Activated CD8-positive, alpha-beta T cell treated with anti-CD3 and anti-CD28 coated beads, Interleukin-2, amount 10 ng/mL, durations not matched to agents 7 days and 5 days (primary cell): ENCODE measurements at places on chromosomes 11 and 22.

DNA sequence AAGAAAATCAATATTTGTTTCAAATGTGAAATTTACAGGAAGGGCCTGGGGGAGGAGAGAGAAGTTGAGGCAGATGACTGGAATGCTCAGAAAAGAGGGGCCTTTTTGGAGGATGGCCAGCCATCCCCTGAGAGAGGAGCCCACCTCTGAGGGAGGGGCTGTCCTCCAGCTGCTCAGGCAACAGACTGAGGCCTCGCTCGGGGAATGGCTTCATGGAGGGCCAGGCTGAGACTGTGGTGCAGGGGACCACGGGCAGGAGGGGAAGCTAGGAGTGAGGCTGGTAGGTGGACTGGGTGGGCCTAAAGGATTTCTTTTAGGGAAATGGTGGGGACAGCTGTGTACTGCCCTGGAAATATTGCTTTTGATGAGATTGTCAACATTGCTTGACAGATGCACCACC, 73.5 kb upstream of the CADM1 start:
- no peaks in the 10 kb centered on the region for H3K4me1 ChIP-seq
- DNase-seq = no peak
- no peaks in the 10 kb centered on the region for H3K27me3 ChIP-seq
- no peaks in the 10 kb centered on the region for H3K36me3 ChIP-seq

GRCh38 chr11:75386942-75387630, 12.2 kb upstream of the RPS3 start:
- H3K36me3 ChIP-seq = no peaks in the 10 kb centered on the region
- H3K4me1 ChIP-seq = peaks cover 21% of the 10 kb centered on the region
- no peak overlapping the region for H3K27ac ChIP-seq
- H3K27me3 ChIP-seq = peaks cover 14% of the 10 kb centered on the region

DNA sequence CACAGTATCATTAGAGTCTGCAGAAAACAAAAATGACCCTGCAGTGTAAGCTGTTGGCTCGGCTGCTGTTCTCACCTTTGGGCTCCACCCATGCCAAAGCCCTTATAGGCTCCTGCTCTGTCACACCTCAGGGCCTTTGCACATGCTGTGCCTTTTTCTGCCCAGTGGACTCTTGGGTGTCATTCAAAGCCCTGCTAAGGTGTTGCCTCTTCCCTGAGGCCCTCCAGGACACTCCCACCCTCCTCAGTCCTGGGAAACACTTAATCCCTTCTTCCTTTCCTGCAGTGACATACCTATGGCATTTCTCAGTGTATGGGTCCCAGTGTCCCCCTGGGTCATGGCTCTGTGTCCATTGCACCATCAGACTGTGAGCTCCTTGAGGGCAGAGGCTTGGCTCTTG, 29.1 kb upstream of the CACNG2 start:
- no peaks in the 10 kb centered on the region for H3K4me1 ChIP-seq
- no peak overlapping the region for H3K4me3 ChIP-seq
- H3K36me3 ChIP-seq = no peaks in the 10 kb centered on the region
- H3K27ac ChIP-seq = no peak overlapping the region
- H3K27me3 ChIP-seq = peaks cover 17% of the 10 kb centered on the region

- no peaks in the 10 kb centered on the region for H3K27me3 ChIP-seq
- H3K27ac ChIP-seq = no peak overlapping the region
- H3K36me3 ChIP-seq = peaks cover 6% of the 10 kb centered on the region
- H3K4me3 ChIP-seq = no peak overlapping the region
- DNase-seq = no peak
Observed at GRCh38 chr11:104853276-104853675, 45.0 kb downstream of the CASP12 start.

GRCh38 chr11:25377466-25377865, 880.6 kb downstream of the LUZP2 start:
- H3K4me1 ChIP-seq = no peaks in the 10 kb centered on the region
- no peak overlapping the region for H3K27ac ChIP-seq
- no peak for DNase-seq
- H3K36me3 ChIP-seq = no peaks in the 10 kb centered on the region
- no peaks in the 10 kb centered on the region for H3K27me3 ChIP-seq

DNA sequence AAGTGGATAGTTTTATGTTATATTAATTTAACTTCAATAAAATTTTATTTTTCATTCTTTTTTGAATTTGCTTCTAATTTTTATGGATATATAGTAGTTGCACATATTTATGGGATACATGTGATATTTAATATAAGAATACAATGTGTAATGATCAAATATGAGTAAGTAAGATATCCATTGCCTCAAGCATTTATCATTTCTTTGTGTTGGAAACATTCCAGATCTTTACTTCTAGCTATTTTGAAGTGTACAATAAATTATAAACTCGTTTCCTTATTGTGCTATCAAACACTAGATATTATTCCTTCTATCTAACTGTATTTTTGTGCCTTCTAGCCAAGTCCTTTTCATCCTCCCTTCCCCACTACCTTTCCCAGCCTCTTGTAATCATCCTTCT, 17.0 kb downstream of the EXPH5 start:
- no peak for DNase-seq
- peaks cover 14% of the 10 kb centered on the region for H3K27me3 ChIP-seq
- H3K4me1 ChIP-seq = peaks cover 3% of the 10 kb centered on the region
- H3K4me3 ChIP-seq = no peak overlapping the region
- H3K36me3 ChIP-seq = no peaks in the 10 kb centered on the region
- H3K27ac ChIP-seq = no peak overlapping the region
